ENCODE measurements at places on chromosomes 7 and 10.

- no peak for DNase-seq
These were observed 13.0 kb downstream of the BCAP29 start for GRCh38 chr7:107593025-107593410.

- no peak for DNase-seq
These were observed 86.6 kb downstream of the FRMD4A start for GRCh38 chr10:14244147-14244546.

GRCh38 chr7:30146127-30146612 lies 11.4 kb downstream of the MTURN start:
- no peak for DNase-seq

DNA sequence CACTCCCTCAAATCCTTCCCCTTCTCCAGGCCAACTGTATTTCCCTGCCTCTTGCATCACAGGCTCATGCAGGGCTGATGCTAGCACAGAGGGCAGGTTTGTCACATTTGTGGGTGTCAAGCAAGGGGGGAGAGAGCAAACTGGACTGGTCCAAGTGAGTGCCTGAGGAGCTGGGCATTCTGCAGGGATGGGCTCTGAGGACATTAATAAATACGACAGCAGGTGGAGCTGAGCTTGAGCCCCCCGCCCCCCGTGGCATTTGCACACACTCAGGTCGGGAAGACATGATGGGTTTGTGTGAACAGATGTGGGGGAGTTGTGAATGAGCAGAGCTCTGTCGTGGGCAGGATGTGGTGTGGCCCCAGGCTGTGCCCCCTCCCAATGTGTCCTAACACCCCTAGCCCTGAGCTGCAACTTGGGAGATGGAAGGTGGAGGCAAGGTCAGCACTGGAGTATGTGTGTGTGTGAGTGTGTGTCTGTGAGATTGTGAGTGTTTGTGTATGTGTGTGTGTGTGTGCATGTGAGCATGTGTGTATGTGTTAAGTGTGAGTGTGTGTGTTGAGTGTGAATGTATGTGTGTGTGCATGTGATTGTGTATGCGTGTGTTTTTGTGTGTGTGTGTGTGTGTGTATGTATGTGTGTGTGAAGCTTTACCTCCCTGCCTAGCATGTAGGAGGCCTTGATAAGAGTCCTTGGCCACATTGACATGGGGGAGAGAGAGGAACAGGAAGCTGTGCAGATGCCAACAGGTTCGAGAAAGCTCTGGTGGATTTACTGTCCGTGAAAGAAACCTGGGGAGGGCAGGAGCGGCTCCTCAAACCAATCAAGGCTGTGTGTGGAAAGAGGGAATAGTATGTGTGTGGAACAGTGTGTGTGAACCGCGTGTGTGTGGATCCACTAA lies 9.1 kb downstream of the RASSF4 start:
- DNase-seq = no peak

- no peak for DNase-seq
These were observed 61.1 kb downstream of the EBLN1 start for GRCh38 chr10:22156750-22157149.

GRCh38 chr10:51010977-51011376 lies 63.3 kb upstream of the PRKG1 start:
- peak; percentile 8 for DNase-seq

GRCh38 chr10:87546971-87547413 lies 42.3 kb downstream of the MINPP1 start:
- DNase-seq = no peak

- no peak for DNase-seq
These were observed 40.9 kb downstream of the LANCL2 start for GRCh38 chr7:55405856-55406541.

DNA sequence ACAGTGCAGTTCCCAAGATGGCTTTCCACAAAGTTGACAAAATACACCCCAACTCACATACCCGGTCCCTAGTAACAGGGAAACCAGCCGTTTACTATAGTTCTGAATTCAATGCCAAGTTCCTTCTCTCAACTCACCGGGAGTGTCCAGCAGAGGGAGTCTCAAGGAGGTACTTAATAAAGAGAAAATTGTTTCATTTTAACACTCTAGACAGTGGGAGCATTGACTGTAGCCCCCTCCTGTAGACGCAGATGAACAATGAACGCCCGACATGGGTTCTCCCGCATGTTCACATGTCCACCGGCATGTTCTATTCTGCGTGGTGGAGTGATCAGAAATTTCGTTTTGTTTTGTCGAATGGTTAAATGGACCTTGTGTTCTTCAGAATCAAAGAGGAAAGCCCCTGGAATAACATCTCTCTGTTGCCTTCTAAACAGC lies 1.9 kb downstream of the HIPK2 start:
- DNase-seq = peak; percentile 36

DNA sequence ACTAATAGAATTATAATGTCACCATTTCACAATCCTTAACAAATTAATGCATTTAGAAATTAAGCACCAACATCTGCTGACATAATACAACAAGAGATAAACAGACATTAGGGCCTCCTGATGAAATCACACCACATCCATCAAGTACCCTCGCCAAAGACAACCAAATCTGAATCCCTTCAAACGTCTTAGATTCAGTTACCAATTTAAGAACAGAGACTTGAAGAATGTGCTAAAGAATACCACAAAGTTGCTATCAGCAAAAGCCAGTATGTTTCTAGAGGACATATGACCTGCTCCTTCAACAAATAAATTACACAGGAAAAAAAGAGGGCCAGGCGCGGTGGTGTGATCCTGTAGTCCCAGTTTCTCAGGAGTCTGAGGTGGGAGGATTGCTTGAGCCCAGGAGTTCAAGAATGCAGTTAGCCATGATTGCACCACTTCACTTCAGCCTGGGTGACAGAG lies 144.5 kb downstream of the REEP3 start:
- DNase-seq = no peak

DNA sequence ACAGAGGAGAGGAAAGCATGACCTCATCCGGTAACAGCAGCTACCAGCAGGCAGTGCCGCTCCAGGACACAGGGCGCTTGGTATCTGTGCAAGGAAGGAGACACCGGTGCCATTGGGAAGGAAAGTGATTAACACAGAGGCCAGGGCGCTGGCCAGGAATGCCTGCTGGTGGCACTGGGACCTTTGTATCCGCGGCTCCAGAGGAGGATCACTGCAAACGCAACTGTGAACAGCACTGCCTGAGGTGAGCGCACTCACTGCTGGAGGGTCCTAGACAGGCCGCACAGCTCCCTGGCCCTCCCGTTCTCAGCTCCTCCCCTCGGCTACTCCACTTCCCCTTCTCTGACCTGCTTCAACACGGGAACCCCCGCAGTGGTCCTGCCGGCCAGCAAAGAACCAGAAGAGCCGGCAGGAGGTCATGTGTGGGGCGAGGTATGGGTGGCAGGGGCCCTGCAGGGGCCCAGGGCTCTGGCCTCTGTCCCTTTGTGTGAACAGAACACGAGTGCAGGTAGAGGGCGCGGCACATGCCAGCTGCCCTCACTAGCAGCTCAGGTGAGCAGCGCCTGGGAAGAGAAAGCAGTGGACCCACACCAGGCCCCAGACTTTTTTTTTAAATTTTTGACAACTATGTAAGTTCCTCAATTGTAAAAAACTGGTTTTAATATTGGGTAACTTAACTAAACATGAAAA lies 107.6 kb downstream of the VIPR2 start:
- no peak for DNase-seq

DNA sequence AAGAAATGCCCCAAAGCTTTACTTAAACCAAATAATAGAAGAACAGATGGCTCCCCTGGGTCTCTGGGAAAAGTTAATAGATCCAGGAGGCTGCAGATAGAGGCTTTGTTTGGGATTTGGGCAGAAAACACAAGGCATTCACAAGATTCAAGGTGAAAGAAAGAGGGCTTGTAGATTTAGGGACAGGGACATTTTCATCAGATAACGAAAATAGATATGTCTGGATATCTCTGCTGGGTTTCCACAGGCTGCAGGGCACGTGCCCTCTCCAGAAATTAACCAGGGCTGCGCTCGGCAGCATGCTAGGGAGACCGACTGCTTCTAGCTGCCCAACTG lies 14.9 kb downstream of the CARD11 start:
- DNase-seq = no peak

GRCh38 chr10:114174695-114175188 lies 739 bp upstream of the CCDC186 start:
- DNase-seq = no peak

- no peak for DNase-seq
These were observed 121.7 kb upstream of the TRIM24 start for GRCh38 chr7:138338361-138338760.

GRCh38 chr10:79289801-79290200 lies 57.5 kb upstream of the PPIF start:
- DNase-seq = no peak

- no peak for DNase-seq
These were observed 1.7 kb upstream of the SPACDR start for GRCh38 chr7:100465702-100466311.

GRCh38 chr7:192701-193480 lies 520 bp downstream of the FAM20C start:
- DNase-seq = no peak

DNA sequence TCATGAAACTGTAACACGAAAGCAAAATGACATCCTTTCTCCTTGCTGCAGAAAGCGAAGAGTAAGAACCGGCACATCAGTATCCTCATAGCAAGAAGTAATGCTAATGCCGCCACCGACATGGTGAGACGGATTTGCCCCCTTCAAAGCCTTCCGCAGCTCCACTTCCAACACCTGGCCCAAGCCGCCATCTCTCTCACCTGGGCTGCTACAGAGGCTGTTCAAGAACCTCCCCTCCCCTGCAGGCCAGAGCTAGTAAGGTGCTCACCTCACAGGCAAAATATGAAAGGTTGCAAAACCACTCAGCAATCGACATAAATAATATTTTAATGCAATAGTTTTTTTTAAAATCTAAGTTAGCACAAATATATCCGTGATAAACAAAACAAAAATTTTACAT lies 123.9 kb upstream of the FRMD4A start:
- no peak for DNase-seq

- DNase-seq = no peak
These were observed 11.8 kb downstream of the AGK start for GRCh38 chr7:141562972-141563371.
